Stimulated activated CD4-positive, alpha-beta T cell treated with anti-CD3 and anti-CD28 coated beads, Interleukin-1b, Interleukin-23, amount 100 ng/mL, for 24 hours (primary cell): ENCODE measurements at places on chromosomes 4 and X.
A peak's percentile ranks its signal among the peaks of the same experiment; 100 is the strongest.

GRCh38 chr4:60847614-60848013 is 352.5 kb upstream of the ADGRL3 start:
- no peak for DNase-seq

GRCh38 chrX:150643271-150643670 is 49.9 kb upstream of the MTMR1 start:
- no peak for DNase-seq

GRCh38 chrX:115232933-115233496 is 881 bp downstream of the LRCH2 start:
- DNase-seq, result no peak

DNA sequence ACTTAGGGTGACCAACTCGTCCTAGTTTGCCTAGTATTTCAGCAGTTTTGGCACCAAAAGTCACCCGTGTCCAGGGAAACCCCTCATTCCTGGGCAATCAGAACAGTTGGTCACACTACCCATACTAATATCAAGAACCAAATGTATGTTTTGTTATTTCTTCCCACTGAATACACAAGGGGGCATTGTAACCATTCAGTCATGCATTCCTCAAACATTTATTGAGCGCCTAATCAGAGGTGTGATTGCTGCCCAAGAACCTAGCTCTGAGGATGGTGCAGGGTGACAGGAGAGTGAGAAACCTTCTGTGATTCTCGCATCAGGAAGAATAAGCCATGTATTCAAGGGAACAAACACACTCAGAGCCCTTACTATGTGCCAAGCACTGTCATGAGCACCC is 69.8 kb upstream of the RAI2 start:
- no peak for DNase-seq

GRCh38 chr4:39134683-39135306 is 47.5 kb upstream of the WDR19 start:
- DNase-seq, result no peak

GRCh38 chr4:74161666-74162450 is 3.9 kb downstream of the MTHFD2L start:
- DNase-seq, result no peak

GRCh38 chr4:188657365-188657764 is 518.1 kb downstream of the TRIML1 start:
- DNase-seq, result no peak

DNA sequence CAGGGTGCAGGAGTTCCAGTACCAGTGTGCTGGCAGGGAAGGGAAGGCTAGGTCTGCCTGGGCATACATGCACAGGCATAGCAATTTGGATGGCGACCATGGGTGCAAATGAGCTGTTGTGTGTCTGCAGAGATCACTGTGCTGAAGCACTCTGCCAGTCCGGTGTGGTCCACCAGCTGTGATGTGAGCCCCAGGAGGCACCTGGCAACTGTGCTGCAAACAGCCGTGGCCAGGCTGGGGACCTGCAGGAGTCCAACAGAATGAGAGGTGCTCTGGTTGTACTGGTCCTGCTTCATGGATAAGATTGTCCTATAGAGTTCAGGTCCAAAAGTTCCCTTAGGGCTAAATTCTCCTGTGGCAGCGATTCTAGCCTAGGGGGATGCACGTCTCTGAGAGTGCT is 6.1 kb downstream of the FAM47A start:
- DNase-seq, result no peak

DNA sequence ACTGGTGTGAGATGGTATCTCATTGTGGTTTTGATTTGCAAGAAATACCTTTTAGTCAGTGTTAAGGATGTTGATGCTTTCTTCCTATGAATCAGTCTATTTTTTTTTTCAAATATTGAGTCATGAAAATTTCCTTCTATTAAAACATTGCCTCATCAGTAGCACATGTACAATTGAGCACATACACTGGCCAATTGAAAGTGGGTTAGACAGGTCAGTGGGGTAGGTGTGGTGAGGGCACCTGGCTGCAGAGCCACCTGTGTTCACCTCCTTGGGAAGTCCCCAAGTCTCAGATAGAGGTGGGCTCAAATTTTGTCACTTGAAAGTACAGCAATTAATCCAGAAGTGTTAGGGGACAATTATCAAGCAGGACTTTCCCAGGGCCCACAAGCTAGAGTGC is 243.7 kb downstream of the SPRY1 start:
- DNase-seq, result no peak

DNA sequence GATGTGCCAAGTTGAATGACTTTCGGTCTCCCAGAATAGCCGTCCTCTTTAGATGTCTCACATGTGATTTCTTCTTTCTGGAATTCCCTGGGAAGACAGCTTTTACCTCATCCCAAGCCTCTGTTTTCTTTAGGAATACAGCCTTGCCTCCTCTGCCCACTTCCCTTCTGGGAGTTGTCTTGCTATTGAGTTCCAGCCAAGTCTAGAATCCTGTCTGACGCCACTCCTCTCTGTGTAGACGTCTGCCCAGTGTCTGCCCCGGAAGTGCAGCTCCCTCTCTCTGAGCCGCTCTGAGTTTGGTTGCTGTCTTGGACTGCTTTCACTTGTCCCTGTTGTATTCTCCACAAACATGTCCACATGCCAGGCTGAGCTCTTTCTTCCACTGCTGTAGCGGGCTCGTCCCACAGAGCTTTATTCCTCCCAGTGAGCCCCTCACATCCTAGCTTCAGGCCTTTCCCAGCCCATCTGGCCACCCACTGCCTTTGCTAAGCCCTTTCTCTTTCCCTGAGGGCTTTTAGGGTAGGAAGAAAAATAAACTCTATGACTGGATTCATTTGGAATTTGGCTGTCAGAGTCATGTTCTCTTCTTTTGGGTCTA is 9.0 kb upstream of the IGFBP7 start:
- no peak for DNase-seq

- DNase-seq, result peak; percentile 2
These were observed 694 bp downstream of the PDS5A start for GRCh38 chr4:39976945-39977488.

DNA sequence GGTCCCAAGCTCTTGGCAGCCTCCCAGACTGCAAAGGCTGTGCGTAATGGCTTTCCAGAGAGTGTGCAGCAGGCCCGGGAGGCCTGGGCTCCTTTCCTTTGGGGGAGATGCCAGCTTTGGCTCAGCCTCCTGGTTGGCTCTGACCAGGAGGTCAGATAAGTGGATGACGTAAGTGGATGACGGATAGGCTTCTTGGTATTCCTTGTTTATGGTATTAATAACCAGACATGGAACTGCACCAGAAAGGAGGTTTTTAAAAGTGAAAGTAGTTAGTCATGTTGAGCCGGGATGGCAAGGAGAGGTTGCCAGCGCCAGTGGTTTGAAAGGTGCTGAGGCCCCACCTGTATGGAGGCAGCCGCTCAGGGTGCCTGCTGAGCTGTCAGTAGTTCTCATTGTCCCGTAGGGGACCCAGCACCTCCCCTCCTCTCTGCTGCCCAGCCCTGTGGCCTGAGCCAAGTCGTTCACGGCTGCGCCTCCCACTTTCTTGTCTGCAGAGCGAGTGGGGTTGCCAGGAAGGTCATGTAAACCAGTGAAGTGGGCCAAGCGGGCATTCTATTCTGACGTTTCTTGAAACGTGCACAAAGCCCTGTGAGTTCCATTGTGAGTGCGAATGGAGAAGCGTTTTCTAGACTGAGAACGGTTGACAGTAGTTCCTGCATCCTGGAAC is 28.7 kb upstream of the STOX2 start:
- DNase-seq, result no peak

DNA sequence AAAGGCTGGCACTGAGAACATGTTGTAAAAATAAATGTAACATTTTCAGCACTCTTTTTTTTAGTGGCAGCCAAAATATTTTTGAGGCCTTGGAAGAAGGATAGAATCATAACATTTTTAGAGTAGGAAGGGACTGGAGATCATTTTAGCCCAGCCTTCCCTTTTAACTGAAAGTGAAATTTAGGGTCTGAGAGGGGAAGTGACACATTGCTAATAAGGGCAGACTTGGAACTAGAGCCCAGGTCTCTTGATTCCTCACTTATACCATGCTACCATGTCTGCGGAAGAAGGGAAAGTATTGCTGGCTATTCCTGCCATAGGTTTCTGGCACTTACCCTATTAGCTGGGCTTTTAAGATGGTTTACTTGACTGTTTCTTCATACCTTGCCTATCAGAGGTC is 4.8 kb downstream of the WDR44 start:
- no peak for DNase-seq

GRCh38 chr4:108851366-108851765 is 88.5 kb upstream of the ETNPPL start:
- no peak for DNase-seq

DNA sequence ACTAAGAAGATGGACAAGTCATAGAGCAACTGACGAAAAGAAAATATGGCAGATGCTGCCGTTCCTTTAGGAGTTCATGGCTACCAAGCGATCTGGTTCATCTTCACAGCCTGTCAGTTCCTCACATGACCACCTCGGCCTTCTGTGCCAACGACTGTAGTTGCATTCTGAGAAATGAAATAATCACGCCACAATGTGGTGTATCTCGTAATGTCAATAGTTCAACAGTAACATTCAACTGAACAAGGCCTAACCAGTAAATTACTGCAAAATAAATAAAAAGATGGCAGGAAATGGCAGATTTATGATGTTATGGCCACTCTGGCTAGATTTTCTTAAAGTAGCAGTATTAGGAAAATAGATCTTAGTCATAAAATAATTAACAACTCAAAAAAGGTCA is 4.4 kb downstream of the GPRIN3 start:
- DNase-seq, result no peak

GRCh38 chr4:113637363-113637762 is 124.2 kb downstream of the CAMK2D start:
- DNase-seq, result no peak

DNA sequence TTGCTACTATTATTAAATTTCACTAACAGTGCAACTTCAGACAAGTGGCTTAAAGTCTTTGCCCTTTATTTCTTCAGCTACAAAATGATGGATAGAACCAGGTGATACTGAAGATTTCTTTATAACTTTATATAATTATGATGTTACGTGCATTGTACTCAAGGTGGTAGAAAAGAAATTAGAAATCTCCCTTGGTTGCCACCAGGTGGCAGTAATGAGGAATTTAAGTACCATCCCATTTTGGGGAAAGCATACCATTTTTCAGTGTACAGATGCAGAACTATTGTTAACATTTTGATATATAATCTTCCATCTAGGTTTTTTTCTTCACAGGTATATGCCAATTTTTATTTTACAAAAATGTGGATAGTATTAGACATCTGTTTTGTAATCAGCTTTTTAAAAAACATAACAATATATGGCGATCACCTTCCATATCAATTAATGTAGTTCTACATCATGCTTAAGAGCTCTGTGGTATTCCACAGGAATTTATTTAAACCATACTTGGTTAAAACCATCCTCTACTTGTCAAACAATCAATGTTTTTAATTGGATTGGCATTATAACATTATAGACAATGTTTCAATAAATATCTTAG is 37.7 kb upstream of the RAB33B start:
- DNase-seq, result no peak

- no peak for DNase-seq
These were observed 22.0 kb downstream of the DHRSX start for GRCh38 chrX:2478546-2479419.

GRCh38 chr4:8026453-8026852 is 86.8 kb upstream of the AFAP1 start:
- no peak for DNase-seq

GRCh38 chr4:7821245-7822136 is 118.2 kb downstream of the AFAP1 start:
- DNase-seq, result no peak

DNA sequence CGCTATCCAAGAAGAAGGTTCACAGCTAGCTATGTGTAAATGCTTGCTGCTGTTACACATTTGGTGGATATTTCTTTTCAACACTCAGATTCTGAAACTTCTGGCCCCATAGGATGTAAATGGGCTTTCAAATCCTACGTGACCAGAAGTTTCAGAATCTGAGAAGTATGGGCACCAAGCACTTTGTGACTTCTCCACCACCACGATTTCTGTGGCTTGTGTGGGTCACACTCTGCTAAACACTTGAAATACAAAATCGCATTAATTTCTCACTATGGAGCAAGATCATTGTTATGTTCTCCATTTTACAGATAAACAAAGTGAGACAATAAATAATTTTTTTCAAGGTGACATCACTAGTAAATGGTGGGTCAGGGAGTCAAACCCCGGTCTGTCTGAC is 259.4 kb upstream of the JADE1 start:
- DNase-seq, result no peak

DNA sequence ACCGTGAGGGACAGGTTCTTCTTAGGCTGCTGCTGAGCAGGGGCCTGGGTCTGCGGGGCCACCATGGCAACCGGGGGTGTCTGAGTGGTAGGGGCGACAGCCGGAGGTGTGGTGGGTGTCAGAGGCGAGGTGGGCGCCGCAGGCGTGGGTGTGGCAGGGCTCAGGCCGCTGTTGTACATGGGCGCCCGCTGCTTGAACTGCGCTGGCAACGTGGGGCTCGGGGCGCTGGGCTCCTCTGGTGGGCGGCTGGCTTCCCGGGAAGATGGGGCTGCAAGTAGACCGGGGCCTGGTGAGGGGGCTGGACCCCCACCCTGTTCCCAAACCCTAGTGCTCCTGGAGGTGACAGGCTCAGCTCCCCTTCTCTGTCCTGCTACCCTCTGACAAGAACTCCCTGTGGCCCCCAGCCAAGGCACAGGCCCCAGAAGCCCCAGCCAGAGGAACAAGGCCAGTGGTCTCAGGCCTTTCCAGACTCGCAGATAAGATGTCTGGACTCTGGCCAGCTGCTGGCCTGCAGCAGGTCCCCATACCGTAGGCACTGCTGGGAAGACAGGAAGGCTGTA is 24.8 kb downstream of the NELFA start:
- no peak for DNase-seq

DNA sequence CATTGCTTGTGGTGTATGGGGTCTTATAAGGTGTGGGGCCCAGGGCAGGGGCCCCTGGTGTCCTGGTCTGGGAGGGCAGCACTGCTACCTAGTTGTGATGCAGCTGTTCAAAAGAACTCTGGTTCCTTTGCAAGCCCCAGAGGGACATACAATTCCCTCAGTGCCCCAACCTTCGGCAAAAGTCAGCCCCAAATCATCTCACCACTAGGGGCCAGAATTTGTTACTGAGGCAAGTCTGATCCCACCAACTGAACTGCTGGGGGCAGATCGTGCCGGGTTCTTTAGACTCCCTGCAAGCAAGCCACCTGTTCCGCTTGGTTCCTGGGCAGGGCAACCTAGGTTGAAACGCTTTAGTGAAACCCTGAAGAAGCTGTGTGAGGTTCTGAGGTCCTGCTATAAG is 180.1 kb upstream of the S100G start:
- DNase-seq, result no peak

- no peak for DNase-seq
These were observed 186.1 kb downstream of the ENOX2 start for GRCh38 chrX:130716781-130717413.
